ENCODE measurements at places on chromosomes 16 and 17. TPM values are rescaled to one million over a fixed set of nuclear protein-coding genes. Genes with fewer than 3 reads are reported as not detected.

DNA sequence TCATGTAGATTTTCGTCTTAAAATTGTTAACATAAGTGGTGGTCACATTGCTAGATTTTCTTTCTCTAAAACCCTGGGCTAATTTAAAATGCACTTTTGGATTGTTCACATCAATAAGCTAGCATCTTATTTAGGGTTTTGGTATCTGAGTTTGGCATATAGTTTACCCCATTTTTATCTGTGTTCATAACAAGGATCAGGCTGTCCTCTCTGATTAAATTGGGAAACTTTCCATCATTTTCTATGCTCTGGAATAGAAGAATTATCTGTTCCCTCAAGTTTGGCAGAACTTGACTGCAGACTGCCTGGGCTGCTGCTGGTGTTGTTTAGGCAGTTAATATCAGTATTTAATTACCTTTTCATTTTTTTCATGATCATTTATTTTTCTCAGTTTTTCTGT lies 1.8 kb downstream of the SPECC1 start:
- no peak for DNase-seq

GRCh38 chr17:42023524-42024349 lies 3.8 kb downstream of the NKIRAS2 start:
- DNase-seq = no peak

DNA sequence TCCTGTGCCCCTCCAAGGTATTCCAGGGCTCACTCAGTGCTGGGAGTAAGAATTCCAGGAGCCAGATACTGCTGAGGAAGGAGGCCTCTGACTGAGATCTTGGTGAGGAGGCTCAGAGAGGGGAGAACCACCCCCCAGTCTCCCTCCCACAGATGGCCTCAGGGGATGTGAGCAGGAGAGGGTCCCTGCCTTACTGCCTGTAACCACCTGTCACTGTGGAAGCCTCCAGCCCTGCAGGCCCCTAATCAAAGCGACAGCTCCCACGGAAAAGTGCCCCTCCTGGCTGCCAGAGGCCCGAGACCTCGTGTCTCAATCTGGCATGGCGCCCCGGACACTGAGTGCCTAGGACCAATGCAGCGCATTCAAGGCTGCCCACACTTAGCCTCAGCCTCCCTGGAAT lies 7.7 kb upstream of the C17orf113 start:
- DNase-seq = no peak

GRCh38 chr17:32341141-32341856 lies 674 bp downstream of the C17orf75 start:
- no peak for DNase-seq

Gene CACNG5
- total RNA-seq = not detected

Gene RNF166
- 33.0 TPM for total RNA-seq

Gene KCNH4
- not detected for total RNA-seq

Gene NPIPB8
- not detected for total RNA-seq

Gene RNF227
- total RNA-seq = 1.5 TPM

Gene MYL4
- total RNA-seq = not detected
